ENCODE measurements at places on chromosomes 13 and 19. TPM values are rescaled to one million over a fixed set of nuclear protein-coding genes. Genes with fewer than 3 reads are reported as not detected.

GRCh38 chr13:79913141-79913827, 427.6 kb downstream of the SPRY2 start:
- DNase-seq: no peak

The LILRB4 gene
- not detected for total RNA-seq

DNA sequence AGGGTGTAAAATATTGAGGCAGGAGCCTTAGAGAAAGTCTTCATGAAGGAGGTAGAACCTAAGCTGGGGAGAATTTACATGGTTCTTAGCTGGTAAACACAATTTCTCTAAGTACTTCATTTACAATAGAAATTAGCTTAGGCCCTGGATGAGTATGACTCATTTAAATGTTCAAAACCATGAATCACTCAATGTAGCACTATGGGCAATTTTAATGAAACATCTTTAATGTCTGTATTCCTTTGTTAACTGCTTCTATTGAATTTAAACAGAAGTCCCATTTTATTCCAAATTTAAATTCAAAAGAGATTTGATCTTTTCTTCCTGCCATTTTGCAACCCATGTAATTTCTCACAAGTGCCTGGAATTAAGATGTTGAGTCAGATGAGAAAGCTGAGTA, 252.1 kb downstream of the RFC3 start:
- DNase-seq: peak; percentile 12

GRCh38 chr13:24745861-24746617, 17.9 kb upstream of the RNF17 start:
- no peak for DNase-seq

The PSG1 gene
- 1.1 TPM for total RNA-seq

DNA sequence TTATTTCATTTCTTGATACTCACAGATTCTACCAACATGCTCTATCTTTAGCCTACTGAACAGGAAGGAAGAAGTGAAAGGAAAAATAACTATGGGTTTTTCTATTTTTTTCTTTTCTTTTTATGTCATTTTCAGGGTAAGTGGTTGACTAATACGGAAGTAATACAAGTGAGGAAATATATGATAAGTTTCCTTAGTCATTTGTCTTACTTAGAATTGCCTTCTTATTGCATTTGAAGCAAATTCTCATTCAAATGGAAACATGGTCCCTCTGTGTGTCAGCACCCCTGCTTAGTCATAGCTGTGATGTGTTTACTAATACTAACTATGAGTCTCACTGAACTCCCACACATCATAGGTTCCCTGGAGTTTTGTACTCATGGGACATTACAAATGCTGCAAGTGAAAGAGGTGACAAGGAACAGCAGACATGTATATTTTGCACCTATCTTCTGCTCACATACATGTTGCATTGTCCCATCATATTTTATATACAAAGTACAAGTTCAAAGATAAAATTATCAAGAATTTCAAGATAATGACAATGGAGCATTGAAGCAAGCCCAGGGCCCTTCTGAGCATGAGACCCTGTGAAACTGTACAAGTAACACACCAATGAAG, 60.1 kb downstream of the DCT start:
- DNase-seq: peak; percentile 86

DNA sequence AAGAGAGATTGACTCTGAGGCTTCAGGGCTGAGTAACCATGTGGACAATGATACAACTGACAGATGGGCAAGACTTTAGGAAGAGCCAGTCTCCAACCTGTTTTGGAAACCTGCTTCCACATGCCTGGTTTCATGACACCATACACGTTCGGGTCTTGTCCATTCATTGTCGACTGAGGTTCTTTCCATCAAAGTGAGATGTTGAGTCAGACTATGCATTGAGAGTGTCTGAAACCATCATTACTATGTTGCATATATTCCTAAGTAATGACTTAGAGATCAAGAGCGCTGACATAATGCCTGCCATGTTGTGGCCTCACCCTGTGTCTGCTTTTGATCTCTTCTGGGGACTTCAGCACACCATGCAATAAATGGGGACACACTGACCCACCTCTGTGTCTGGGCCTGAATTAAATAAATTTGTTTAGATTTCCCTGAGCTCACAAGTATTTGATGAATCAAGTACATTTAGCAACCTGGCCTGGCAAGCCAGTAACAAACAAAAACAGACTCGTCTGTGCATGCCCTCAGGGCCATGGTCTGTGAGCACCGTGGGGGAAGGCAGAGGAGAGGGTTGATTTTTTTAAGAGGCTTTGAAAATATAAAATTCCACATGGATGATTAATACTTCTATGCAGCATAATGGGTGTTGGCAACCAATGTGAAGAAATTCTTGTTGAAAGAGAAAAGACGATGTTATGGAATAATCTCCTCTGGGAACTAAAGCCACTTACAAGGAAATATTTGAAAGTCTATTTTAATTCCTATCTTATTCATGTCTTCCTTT, 49.9 kb upstream of the UBAC2 start:
- DNase-seq: peak; percentile 27

All from IMR-90 (cell line).